Activated CD4-positive, alpha-beta T cell treated with anti-CD3 and anti-CD28 coated beads for 1 hour (primary cell): ENCODE measurements at places on chromosomes 6 and 20.
A peak's percentile ranks its signal among the peaks of the same experiment; 100 is the strongest.

- DNase-seq = no peak
Measured at GRCh38 chr6:45293306-45293705, 34.8 kb upstream of the RUNX2 start.

DNA sequence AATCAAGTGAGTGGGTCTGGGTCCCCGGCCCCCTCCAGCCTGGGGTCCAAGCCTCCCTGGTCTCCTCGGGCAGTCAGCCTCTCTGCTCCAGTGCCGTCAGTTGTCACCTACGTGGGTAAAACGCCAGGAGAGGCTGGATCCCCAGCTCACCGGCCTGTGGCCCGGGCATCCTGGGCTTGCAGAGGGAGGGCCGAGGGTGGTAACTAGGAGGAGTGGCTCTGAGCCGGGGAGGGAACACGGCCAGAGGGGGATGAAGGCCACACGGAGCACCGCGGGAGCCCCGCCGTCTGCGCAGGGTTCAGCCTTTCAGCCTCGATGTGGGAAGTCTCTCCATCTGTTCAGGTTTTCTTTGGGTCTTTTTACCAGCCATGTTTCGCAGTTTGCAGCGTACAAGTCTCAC lies 29.5 kb upstream of the BHLHE23 start:
- DNase-seq = no peak

- no peak for DNase-seq
Measured at GRCh38 chr6:170037541-170038250, 253.2 kb downstream of the DLL1 start.

- DNase-seq = no peak
Measured at GRCh38 chr6:52416629-52417151, 3.5 kb upstream of the EFHC1 start.

DNA sequence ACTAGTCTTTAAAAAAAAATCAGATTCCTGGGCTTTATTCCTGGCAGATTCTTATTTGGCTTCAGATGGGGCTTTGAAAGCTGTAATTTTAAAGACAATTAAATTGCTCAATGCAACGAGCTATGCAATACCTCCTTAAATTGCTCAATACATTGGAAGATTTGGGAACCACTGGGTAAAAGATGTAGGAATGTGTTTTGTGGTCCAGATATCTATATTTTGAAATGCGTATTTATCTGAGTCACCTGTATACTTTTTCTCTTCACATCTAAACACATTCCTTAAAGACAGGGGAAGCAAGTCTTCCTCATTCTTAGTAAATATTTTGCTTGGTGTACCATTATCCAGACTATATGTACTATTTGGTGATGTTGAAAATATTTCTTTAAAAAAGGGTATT lies 29.6 kb upstream of the MAP7 start:
- no peak for DNase-seq

DNA sequence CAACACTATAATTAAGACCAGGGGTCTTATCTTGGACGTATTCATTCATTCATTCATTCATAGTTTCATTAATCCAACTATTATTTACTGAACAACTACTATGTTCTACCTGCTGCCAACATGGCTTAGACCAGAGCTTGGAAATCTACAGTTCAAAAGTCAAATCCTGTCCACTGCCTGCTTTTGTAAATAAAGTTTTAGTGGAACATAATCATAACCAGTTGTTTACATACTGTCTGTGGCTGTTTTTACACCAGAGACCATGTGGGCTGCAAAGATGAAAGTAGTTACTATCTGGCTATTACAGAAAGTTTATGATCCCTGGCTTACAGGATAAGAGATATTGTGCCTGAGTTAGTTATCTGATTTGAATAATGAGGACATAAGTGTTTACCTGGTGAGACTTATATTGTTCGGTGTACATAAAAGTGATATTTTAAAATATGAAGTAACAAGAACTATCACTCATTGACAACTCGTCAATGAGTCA lies 567.7 kb downstream of the TFAP2B start:
- no peak for DNase-seq

DNA sequence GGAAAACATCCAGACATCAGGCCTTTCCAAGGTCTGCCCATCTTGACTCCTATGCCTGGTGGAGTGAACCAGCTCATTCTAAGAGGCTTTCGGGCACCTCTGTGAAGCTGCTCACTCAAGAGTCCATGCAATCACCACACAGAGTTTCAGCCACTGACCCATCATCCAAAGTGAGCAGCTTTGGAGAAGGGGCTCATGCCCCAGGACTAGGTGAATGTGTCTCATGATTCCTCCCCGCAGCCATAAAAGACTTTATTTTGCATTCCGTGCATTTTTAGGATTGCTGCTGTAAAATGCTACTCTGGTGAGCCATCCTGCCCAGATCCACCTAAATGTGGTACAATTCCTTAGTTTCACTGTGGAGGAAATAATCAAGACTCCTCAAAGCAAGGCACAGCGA lies 44.5 kb upstream of the EZR start:
- no peak for DNase-seq

DNA sequence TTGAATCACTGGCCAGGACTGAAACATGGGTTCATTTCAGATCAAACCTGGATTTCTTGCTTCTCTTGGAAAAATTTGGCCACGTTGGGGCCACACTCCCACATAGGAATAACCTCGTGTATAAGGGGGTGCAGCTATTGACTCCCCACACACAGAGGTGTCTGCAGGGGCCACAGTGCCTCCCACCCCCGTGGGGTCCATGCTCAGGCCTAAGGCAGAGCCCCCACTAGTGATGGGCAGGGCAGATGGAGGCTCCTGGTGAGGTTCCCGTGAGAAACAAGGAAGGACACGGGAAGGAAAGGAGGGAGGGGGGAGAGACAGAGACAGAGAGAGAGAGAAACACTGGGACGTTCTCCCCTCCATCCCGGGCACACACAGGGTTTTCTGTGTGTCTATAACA lies 230.5 kb downstream of the ERMARD start:
- DNase-seq = no peak

GRCh38 chr6:6725468-6726209 lies 137.1 kb downstream of the LY86 start:
- no peak for DNase-seq

DNA sequence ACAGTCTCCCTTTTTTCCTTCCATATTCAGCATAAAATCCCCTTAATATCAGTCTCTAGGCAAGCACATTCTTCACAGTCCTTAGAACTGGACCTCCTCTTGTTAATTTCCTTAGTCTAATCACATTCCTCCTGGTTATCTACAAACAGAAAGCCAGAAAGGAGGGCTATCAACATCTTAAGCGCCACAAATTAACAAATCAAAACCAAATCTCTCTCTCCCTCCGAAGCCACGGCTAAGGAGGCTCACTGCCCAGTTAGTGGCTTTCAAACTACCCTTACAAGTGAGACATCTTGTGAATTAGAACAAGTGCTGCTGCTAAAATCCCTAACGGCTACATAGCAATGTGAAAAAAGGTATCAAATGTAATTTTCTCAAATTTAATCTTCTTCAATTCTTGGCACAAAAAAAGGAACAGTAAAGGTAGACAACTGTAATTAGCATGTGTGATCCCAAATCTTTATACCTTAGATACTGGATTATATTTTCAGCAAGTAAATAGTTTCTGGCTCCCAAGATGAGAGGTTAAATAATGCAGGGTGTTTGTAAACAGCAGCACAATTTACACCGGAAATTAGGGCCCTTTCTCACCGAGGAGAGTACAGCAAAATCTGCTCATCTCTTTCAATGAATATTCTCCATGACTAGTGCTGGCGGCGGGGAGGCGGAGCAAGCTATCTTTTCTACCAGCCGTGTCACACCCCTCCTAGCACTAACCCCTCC lies 1.4 kb upstream of the TRIM39 start:
- peak; percentile 67 for DNase-seq

- no peak for DNase-seq
Measured at GRCh38 chr6:109800771-109801170, 109.7 kb downstream of the FIG4 start.

DNA sequence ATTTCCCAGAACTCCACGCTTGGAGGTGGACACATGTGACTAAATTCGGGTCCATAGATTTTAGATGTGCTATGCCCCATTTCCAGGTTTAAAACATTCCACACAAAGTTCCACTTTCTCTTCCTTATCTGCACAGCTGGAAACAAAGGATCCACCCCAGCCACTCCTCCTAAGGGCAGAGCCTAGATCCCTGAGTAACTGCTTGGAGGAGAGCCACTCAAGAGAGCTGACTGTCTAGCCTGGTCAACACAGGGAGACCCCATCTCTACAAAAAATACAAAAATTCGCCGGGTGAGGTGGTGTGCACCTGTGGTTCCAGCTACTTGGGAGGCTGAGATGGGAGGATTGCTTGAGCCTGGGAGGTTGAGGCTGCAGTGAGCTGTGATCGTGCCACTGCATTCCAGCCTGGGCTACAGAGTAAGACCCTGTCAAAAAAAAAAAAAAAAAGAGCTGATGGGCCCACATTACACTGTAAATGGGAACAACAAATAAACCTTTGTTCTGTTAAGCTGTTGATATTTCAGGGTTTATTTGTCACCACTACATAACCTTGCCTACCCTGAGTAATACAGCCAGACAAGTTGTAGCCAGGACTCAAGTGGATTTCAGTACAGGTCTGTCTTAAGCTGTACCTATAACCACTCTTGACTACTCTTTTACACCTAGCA lies 25.8 kb upstream of the SNRPC start:
- DNase-seq = no peak

- no peak for DNase-seq
Measured at GRCh38 chr20:17491041-17491440, 40.1 kb downstream of the BFSP1 start.

GRCh38 chr6:43667245-43668150 lies 20.1 kb downstream of the MRPS18A start:
- peak; percentile 72 for DNase-seq

DNA sequence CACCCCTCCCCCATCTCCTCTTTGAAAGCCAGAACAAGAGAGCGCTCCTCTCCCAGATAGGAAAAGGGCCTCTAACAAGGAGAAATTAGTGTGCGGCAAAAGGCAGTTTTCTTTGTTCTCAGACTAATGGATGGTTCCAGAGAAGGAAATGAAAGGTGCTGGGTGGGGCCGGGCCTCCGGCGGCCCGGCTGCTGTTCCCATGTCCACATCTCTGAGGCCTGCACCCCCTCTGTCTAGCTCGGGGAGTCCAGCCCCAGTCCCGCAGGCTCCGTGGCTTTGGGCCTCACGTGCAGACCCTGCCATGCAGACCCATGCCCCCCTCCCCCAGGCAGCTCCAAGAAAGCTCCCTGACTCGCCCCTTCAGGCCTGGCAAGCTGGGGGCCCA lies 35.8 kb upstream of the MRGBP start:
- no peak for DNase-seq

DNA sequence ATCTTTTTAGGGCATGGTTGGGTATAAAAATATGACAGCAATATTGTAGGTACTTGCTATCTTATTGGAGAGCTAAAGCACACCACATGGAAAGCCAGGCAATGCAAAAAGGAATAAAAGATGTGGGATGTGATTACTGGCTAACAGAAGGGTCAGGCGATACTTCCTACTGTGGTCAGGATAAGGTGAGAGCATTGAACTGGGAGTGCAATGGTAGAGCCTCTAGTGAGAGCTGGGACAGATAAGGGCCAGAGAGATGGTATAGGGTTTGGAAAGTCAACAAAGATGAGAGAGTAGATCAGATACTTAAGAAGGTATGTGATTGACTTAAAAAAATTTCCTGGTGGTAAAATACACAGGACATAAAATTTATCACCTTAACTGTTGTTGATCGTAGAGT lies 160.7 kb upstream of the MAN1A1 start:
- no peak for DNase-seq

DNA sequence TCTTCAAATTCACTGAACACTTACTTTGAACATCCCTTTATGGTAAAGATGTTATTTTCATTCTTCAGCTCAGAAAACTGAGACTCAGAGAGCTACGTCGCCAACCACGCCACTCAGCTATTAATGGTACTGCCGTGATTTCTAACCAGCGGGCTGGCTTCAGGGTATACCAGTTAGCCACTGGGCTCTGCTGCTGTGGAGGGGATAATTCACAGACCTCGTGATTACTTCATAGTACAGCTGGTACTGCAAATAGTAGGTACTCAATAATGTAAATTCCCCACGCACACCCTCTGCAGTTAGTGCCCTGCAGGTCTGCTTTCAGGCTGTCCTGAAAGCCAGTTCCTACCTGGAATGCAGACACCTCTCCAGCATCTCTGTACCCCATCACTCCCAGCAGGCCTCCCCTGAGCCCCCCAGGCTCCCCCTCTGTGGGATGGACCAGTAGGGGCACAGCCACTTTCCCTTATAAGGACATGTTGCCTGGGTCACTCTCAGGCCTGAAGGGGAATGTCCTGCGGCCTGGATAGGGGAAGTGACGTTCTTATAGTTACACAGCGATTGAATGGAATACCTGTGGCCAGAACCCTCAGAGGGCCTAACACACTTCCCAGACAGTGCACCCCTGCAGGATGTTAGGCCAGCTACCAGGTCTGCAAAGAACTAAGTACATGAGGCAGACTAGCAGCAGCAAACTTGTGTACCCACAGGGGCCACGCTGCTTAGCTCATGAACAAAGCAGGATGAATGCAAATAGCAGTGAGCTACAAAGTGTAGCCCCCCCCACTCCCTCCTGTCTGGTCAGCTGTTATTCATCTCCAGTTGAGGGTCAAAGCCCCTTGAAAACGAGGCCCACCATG lies 1.3 kb upstream of the OCSTAMP start:
- no peak for DNase-seq

- no peak for DNase-seq
Measured at GRCh38 chr6:51648236-51648635, 439.2 kb downstream of the PKHD1 start.

DNA sequence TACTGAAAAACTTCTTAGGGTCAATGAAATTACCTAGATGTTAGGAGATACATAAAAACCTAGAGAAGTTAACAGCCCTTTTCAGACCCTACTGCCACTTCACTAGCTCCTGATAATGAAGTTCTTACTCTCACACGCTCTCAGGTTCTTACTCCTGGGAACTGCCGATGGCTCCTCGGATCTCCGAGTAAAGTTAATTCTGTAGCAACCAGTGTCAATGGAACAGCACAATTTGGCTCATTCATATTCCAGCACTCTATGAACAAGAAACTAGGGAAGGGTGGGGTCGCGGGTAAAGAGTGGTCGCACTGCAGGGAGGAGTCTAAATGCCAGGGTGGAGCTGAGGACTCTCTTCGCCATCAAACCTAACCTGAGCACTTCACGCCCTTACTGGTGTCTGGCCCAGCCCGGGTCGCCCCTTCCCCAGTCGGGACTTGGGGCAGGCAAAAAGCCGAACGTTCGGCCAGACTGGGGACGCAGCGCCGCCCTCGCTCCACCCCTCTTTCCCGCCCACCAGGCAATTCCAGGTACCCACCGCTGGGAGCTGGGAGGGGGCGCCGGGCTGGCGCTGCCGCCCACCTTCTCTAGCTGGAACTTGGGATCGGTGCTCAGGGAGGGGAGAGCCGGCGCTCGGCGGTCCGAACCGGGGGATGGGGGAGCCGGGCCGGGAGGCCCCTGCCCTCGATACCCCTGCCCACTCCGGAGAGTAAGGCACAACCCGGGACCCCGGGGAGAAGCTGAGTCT lies 744 bp downstream of the RAB23 start:
- peak; percentile 10 for DNase-seq

GRCh38 chr6:164101859-164102258 lies 687.3 kb downstream of the QKI start:
- DNase-seq = no peak
